Left lobe of liver (tissue), 2 donors: ENCODE measurements at places on chromosomes 5 and 9. TPM values are rescaled to one million over a fixed set of nuclear protein-coding genes. Genes with fewer than 3 reads are reported as not detected.
A peak's percentile ranks its signal among the peaks of the same experiment; 100 is the strongest.

The CNOT8 gene
- 18.0 TPM for total RNA-seq

The MLANA gene
- not detected for total RNA-seq

The CCT5 gene
- 47.9 TPM for total RNA-seq

The TTC23L gene
- not detected for total RNA-seq

The KCNV2 gene
- total RNA-seq = not detected

The C5 gene
- 386 TPM for total RNA-seq

DNA sequence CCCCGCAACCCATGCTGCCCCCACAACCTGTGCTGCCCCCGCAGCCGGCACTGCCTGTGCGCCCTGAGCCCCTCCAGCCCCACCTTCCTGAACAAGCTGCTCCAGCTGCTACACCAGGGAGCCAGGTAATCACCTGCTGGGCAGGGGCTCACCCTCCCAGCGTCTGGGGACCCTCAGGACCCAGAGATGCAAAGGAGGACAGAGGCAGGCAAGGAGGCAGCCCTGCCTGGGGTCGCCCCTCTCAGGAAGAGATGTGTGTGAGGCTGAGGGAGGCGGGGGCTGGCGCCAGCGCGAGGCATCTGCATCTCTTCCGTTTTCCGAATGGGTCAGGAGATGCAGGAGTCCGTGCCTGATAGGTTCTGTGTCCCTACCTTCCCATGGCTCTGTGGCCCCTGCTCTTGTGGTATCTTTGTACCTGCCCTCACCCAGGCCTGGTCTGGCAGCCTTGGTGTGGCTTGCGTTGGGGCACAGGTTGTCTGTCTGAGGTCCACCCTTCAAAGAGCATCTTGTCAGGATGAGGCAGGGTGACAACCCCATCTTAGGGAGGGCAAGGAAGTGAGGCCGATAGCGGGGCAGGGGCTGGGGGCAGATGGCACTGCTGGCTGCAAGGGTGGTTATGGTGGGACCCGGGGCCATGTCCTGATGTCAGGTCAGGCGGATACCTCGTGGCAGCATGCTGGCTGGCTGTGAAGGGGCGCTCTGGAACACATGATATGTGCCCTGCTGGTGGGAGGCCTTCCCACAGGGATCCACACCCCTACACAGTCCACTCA, 75.7 kb downstream of the WNK2 start:
- DNase-seq = peak; percentile 30

- no peak for DNase-seq
These were observed 63.1 kb upstream of the NREP start for GRCh38 chr5:111820072-111820471.

DNA sequence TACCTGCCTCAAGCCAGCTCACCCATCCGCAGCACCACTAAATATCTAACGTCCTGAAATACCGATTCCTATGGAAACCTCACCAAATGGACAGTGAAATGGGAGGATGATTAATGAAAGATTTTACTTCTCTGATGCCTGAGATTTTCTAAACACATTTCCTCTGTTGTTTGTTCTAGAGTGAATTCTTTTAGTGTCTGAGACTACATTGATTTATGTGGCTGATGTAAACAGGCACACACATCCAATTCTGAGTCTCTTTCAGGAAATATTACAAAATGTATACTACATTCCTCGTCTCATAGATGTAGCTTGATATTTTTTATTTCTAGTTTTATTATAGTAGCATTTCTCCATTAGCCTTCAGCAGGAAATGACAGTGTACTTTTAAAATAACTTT, 20.5 kb upstream of the ADCY2 start:
- no peak for DNase-seq

- no peak for DNase-seq
These were observed 76.9 kb downstream of the CDH6 start for GRCh38 chr5:31270396-31270795.

DNA sequence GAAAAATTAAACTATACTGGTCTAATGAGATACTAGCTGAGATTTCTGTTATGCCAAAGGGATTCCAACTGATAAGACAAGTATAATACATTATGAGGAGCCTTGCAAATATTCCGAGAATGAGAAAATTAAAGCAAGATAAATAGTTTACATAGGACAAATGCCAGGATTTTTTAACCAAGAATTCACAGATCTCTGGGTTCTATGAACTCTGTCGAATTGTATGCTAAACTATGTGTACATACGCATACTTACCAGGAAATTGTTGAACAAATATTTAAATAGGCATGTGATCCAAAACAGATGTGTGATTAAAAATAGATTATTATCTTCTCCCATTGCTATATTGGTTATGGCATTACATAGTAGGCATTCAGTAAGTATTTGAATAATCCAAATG, 616.6 kb downstream of the GABRG2 start:
- no peak for DNase-seq

GRCh38 chr9:81391457-81391825, 297.9 kb downstream of the TLE1 start:
- DNase-seq = no peak

DNA sequence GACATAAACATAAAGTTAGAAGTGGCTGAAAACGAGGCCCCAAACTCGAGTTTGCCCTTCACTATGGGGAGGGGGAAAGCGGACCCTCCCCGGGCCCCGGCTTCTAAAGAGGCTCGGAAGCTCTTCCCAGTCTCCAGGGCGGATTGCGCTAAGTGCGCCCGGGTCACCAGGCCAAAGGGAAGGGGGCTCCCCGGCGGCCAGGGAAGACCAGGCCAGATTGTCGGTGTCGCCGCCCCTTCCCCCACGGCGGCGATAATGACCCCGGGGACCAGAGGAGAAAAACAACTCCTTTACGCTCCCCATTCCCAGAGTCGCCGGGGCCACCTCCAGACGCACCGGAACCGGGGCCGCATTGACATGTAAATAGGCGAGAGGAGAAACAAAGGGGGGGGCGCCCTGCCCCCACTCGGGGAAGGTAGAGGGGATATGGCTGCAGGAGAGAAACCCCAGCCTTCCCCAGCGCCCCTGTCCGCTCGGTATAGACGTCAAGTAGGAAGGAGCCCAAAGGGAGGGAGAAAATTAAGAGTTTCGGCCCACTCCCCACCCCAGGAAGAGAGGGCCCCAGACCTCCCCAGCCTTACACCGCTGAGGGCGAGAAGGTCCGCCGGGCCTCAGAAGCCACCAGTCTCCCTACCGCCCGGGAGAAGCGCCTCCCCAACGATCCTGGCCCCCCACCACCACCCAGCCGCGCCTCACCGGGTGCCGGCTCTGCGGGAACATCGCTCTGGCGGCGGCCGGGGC, 1.7 kb downstream of the TLE1 start:
- peak; percentile 69 for DNase-seq

GRCh38 chr9:76810377-76810957, 46.2 kb downstream of the PCA3 start:
- no peak for DNase-seq

GRCh38 chr5:116045821-116046220, 13.5 kb downstream of the ARL14EPL start:
- DNase-seq = no peak

DNA sequence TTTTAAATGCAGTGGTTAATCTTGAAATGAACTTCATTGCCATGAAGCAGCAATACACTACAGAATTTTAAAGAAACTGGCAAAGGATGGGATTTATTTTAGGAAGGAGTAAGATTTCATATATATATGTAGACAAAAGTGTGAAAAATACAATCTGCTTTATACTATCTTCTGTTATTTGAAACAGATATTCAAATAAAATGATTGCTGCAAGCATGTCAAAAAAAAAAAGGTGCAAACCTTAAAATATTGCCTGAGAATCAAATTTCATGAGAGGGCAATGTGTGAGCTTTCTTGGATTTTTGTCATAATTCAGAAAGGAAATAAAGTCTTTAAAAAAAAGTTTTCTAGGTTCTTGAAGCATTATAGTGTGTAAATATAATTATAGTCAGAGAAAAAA, 705.0 kb upstream of the CDH10 start:
- no peak for DNase-seq

GRCh38 chr5:140262221-140262620, 40.7 kb downstream of the PFDN1 start:
- no peak for DNase-seq

GRCh38 chr5:50667023-50667652, 701 bp downstream of the PARP8 start:
- DNase-seq = peak; percentile 73

DNA sequence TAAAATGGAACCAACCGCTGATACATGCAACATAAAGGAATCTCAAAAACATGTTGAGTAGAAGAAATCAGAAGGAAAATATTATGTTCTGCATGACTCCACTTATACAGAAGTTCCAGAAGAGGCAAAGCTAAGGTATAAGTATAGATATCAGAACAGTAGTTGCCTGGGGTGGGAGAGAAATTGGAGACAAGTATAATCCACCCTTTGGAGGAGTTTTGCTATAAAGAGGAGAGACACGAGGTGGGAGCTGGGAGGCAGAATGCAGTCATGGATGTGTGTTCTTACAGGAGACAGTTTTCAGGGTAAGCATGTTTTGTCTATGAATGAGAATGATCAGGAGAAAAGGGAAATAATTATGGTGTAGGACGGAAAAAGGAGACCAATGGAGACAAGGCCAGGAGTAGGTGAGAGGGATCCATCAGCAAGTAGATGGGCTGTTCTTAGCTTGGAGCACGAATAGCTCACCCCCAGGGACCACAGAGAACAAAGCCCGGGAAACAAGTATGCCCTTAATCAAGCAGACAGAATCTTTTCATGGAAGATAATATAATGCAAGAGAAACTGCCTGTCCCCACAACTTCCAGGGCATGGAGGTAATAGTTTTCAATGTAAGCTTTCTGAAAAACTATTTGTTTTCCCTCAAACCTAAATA, 72.2 kb downstream of the MED27 start:
- no peak for DNase-seq

DNA sequence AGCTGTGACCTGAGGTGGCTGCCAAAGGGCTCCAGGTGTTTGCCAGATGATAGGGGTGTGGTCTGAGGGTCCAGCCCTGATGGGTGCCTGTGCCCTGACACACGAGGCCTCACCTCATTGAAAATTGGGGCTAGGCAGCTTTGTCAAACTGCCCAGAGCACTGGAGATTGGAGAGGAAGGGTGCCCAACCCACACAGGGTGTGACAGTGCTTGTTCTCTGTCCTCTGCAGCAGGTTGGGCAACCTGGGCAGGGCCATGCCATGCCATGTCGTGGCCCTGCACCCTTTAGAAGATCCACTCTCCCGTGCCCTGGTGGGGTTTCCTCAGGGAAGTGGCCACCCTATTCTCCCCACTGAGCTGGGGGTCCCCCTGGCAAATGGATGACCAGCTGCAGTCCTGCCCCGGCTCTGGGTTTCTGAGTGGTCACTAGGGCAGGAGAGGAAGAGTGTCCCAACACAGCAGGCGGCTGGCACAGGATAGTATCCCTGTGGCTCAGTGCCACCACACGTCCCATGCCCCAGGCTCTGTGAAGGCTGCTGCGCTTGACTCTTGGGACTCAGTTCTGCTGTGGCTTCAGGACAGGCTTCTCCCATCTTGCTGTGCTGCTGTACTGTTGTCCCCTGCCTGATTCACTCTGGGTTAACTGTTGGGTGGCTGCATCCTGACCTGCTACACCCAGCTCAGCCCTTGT, 100.8 kb upstream of the PITX1 start:
- no peak for DNase-seq

GRCh38 chr9:74555565-74555964, 58.4 kb downstream of the RORB start:
- no peak for DNase-seq

GRCh38 chr5:37090123-37090726, 159.0 kb downstream of the CPLANE1 start:
- DNase-seq = no peak

GRCh38 chr5:130773813-130774212, 391.2 kb downstream of the HINT1 start:
- no peak for DNase-seq
